ENCODE measurements at places on chromosomes 1 and 21. TPM values are rescaled to one million over a fixed set of nuclear protein-coding genes. Genes with fewer than 3 reads are reported as not detected.

OR2L13 gene
- total RNA-seq: not detected

DNA sequence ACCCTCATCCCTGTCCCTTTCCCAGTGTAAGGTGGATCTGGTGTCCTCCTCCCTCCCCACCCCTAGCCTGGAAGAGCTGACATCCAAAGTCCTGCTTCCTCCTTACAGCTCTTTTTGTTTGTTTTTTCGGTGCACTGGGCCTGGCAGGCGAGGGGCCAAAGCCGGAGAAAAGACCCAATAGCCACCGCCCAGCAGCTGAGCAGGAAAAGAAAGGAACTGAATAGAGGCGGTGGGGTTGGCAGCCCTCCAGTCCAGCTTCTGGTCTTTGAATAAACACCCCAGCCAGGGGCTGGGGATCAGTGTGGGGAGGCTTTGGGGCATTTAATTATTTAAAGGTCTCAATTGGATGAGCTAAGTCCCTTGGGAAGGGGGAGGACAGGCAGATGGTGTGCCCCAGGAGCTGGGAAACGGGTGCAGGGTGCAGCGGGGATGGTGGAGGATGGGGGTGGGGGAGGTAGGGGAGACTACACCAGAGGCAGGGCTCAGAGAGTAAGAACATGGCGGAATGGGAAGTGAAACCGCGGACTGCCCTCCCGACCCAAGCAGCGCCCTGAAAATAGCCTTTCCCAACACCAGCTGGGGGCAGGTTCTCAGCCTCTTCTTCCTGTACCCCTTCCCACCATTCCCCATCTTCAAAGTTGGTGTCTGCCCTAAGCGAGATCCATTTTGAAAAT is 20.2 kb downstream of the BTG2 start:
- peak; percentile 45 for DNase-seq

TNFRSF14 gene
- 0.07 TPM for total RNA-seq

- no peak for DNase-seq
Measured at GRCh38 chr21:37369307-37369854, 2.8 kb downstream of the DYRK1A start.

KCNE1 gene
- total RNA-seq: not detected

- no peak for DNase-seq
Measured at GRCh38 chr1:65441464-65441863, 21.0 kb downstream of the LEPR start.

DNA sequence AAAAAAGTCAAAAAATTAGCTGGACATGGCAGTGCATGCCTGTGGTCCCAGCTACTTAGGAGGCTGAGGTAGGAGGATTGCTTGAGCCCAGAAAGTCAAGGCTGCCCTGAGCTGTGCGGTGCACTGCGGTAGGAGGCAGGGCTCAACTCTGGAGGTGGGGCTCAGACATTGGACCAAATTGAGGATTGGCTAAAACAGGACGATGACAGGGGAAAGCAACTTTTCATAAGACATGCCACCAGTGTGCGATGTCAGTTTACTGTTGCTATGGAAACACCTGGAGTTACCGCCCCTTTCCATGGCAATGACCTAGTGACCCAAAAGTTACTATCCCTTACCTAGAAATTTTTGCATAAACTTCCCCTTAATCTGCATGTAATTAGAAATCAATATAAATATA is 85.3 kb downstream of the DISP3 start:
- DNase-seq: no peak

DNA sequence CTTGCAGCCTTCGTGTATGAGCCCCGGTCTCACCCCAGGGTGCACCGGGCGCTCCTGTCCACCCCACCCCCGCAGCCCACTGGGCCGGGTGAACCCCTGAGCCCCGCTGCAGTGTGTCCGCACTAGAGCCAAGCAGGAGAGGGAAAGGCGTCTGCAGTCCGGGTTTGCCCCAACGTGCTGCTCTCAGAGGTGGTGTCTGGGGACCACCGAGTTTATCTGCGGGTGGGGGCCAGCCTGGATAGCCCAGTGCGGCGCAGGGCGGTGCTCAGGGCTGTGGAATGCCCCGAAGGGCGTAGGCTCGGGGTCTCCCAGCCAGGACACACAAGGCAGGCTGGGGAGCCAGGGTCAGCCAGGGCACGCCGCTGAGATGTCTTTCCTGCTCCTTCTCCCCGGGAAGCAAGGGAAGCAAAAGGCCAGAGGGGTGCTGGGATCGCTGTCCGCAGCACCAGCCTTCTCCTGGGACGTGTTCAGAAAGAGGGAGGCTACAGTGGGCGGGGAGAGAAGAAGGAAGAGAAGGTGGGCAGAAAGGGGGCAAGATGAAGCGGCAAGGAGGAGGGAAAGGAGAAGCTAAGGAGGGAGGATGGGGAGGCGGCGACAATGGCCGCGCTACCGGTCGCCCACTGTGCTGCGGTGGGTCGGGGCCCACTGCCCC is 56.6 kb downstream of the MAB21L3 start:
- DNase-seq: peak; percentile 70

DNA sequence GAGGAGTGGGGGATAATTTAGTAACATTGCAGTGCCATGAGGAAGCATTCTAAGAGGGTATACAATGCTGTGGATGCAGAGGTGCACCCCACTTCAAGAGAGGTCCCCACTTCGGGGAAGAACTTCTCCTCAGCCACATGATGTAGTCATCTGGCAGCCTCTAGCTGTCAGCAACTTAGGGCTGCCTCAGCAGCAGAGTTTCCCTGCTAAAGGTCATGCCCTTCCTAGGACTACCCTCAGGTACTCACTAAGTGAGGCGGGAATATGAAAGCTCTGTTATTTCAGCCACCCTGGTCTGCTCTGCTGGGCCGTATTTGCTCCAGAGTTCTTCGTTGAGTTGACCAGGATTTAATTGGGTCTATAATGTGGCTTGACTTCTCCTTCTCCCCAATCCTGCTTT is 41.9 kb upstream of the NGF start:
- DNase-seq: no peak

AGBL4 gene
- total RNA-seq: 2.5 TPM

DNA sequence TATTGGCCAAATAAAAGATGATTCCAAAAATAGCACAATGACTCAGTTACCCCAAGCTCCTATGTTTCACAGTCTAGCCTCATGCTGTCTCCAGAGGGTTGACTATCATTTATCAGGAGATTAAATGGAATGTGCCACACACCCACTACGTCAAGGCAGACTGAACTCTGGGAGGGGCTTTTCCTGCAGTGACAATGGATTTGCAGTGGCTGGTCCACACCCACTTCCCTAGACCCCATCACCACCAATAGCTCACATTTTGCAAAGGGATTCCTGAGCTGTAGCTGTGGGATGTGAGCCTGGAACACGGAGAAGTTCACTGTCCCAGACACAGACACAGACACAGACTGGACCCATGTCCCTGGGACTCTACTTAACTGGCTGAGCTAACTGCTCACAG is 77.1 kb downstream of the HLCS start:
- no peak for DNase-seq

SEC16B gene
- 0.87 TPM for total RNA-seq

DNA sequence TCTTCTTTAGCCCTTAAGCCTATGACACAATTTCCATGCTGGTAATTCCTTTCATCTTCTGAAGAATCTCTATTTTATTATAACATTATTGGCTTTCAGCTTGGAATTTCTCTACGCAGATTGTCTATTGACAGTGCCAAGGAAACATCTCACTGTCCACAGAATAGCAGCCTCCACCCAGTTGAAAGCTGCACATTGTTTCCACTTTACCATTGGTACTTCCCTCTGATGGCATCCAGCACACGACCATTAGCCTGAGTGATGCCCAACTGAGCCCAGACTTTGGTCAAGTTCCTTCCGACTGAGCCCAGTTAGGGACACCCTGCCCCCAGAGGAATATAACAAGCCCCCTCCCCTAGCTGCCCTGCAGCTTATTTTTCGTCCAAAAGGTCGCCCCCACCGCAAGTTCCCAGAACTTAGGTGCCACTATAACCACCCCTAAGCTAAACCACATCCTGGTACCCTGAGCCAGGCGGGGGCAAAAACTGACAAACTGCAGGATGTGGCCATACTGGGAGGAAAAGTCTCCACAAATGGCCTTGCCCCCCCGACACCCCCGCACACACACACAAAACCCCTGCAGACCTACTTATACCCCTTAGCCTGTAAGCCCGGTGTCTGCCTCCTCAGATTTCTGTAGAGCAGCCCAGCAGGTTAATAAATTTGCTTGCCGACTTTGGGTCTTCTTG is 13.2 kb downstream of the GBP5 start:
- DNase-seq: no peak

Measured in H7 (cell line).